ENCODE measurements at places on chromosomes 3 and 15.
A peak's percentile ranks its signal among the peaks of the same experiment; 100 is the strongest.

GRCh38 chr3:132569580-132569979 lies 27.5 kb upstream of the ACKR4 start:
- no peak for DNase-seq

GRCh38 chr15:29091666-29092065 lies 178.0 kb downstream of the NSMCE3 start:
- no peak for DNase-seq

- no peak for DNase-seq
Observed at GRCh38 chr15:63200464-63201249, 11.3 kb downstream of the RAB8B start.

GRCh38 chr15:26893351-26894065 lies 26.6 kb downstream of the GABRA5 start:
- no peak for DNase-seq

DNA sequence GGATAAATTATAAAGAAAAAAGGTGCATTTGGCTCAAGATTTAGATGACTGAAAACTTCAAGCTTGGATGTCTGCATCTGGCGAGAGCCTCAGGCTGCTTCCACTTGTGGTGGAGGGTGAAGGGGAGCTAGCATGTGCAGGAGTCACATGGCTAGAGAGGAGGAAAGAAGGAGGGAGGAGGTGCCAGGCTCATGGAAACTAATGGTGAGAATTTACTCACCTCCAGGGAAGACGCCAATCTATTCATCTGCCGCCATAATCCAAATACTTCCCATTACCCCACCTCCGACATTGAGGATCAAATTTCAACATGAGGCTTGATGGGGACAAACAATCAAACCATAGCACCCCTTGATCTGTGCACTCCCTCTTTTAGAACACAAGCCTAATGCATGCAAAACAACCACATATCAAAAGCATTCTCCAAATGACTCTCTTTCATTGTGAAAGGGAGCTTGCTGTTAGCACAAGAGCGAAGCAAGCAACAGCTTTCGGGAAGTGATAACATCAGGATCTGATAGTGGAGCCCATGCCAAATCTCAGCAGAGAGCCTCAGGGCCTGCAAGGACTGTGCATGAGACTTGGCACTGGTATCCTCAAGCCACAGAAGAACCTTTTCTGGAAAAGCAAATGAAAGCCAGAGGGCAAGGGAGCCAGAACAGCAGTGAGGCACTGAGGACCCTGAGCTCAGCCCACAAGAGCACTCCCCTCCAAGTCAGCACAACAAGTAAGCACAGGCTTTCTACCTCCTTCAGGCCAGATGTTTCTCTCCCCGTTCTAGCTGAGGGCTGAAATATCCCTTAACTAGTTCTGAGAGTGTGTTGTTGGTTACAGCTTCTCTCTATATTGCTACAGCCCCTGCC lies 50.2 kb upstream of the THBS1 start:
- DNase-seq, result no peak

GRCh38 chr3:168624892-168625448 lies 529.2 kb upstream of the GOLIM4 start:
- no peak for DNase-seq

- no peak for DNase-seq
Observed at GRCh38 chr3:150602426-150603152, 532 bp upstream of the SELENOT start.

GRCh38 chr3:170622369-170623159 lies 36.7 kb upstream of the SLC7A14 start:
- DNase-seq, result peak; percentile 84

- peak; percentile 37 for DNase-seq
Observed at GRCh38 chr3:105722943-105723556, 145.8 kb downstream of the CBLB start.

DNA sequence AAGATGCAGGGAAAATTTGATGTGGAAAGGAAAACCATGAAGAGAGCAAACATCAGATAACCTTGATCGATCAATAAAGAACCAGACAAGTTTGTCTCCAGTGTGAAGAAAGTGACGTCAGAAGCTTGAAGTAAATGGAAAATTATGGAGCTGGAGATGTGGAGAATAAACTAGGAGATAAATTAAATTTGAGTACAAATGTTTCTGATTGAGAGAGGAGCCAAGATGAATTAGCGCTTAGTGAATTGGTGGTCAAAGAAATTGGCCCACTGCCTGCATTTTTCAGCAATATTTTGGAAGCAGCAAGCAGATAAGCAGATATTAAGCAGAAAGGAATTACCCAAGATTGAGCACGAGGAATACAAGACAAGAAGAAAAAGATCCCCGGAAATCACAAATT lies 567.3 kb upstream of the ZNF385D start:
- DNase-seq, result no peak

GRCh38 chr15:74541494-74542165 lies 610 bp downstream of the ARID3B start:
- DNase-seq, result peak; percentile 39

GRCh38 chr3:16396202-16396601 lies 117.3 kb downstream of the RFTN1 start:
- DNase-seq, result no peak

DNA sequence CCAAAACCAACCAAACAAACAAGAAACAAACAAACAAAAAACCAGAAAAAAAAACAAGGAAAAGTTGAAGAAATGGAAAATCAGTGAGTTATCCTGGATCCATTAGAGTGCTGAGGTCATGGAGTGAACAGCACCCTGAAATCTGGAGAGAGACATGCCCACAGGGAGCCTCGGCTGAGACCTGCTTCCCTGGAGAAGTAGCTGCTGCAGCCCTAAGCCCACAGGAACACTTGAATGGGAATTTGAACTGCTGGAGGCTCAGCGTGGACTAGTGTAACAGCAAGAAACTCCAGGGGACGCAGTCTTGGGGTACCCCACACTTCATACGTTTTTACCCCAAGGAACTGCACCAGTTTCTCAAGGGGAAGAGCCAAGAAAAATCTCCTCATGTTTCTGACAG lies 144.1 kb upstream of the UBE3A start:
- no peak for DNase-seq

GRCh38 chr15:58590926-58591325 lies 158.6 kb downstream of the ADAM10 start:
- no peak for DNase-seq

- no peak for DNase-seq
Observed at GRCh38 chr15:77737238-77738037, 104.7 kb upstream of the LINGO1 start.

- no peak for DNase-seq
Observed at GRCh38 chr3:40864915-40865314, 334.4 kb upstream of the CTNNB1 start.

DNA sequence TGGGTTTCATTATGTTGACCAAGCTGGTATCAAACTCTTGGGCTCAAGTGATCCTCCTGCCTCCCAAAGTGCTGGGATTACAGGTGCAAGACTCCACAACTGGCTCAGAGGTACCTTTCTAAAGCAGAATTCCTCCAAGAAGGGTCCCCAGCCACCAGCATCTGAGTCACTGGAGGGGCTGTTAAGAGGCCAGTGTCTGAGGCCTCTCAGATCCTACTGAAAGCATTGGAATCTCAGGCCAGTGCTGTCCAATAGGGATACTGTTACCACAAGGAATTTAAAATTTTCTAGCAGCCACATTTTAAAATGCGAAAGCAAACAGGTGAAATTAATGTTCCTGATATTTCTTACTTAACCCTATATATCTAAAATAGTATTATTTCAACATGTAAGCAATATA lies 1.3 kb downstream of the CAV3 start:
- DNase-seq, result no peak

DNA sequence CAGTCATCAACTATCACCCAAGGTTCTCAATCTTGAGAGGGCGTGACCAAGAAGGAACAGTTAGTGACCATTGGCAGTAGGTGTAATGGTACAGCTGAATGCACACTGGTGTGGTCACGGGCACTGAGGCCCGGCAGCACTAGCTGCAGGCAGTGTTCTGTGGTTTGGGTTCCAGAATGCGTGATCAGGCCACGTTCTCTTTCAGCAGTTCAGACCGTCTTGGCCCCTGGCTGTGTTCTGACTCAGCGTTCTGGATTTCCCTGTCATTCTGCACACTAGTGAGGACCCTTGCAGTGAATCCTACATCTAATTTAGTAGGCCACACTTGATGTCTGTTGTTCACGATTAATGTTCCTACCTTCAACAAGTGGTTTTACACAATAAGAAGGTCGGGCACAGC lies 220.5 kb upstream of the SLCO3A1 start:
- DNase-seq, result no peak

- no peak for DNase-seq
Observed at GRCh38 chr3:147387291-147387884, 19.0 kb downstream of the ZIC4 start.

GRCh38 chr3:84881288-84881687 lies 77.5 kb upstream of the CADM2 start:
- DNase-seq, result no peak

DNA sequence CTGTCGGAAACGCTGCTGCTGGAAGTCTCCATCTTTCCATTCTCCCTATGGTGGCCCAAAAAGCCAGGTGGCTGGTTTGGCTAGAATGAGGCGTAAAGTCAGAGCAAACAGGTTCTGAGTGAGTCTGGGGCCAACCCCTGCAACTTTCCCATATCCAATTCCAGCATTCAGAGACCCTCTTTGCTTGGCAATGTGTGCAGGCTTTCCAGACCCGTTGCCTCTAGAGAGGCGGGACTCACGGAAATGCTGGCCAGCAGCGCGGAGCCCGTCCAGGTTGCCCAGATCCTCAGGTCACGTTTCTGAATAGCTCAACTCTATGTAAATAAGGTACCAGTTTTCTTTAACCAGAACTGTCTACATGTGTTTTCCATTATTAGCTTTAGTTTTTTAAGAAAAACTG lies 68.0 kb downstream of the VGLL4 start:
- DNase-seq, result no peak

- DNase-seq, result no peak
Observed at GRCh38 chr3:48429960-48430707, at the start of gene PLXNB1. PLXNB1 (minus strand) TSS chr3:48430086; CDS start chr3:48424611, 5,475 bp downstream.

- DNase-seq, result no peak
Observed at GRCh38 chr15:62734706-62735105, 307.8 kb upstream of the TPM1 start.

DNA sequence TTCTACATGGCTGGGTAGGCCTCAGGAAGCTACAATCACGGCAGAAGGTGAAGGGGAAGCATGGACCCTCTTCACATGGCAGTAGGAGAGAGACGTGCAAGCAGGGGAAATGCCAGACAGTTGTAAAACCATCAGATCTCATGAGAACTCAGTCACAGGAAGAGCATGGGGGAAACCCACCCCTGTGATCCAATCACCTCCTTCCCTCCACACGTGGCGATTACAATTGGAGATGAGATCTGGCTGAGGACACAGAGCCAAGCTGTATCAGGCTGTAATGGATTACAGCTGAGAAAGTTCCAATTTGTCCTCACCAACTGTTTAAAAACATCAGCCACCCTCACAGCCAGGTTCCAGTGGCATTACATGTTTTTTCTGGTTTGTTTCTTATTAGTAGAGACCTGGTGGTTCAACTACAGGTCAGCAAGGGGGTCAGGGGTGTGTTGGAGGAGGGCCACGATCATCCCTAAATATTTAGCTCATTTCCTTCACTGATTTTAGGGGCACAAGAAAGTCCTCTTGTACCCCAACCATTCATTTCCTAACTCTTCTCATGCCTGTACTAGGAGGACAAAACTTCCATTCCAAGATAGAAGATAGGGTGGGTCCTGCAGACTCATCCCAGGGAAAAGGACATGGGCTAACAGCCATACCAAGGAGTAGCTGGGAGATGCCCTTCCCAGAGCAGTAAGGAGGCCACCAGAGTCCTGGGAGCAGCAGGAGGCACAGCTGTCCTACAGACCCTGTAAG lies 54.4 kb downstream of the ANXA2 start:
- DNase-seq, result no peak

DNA sequence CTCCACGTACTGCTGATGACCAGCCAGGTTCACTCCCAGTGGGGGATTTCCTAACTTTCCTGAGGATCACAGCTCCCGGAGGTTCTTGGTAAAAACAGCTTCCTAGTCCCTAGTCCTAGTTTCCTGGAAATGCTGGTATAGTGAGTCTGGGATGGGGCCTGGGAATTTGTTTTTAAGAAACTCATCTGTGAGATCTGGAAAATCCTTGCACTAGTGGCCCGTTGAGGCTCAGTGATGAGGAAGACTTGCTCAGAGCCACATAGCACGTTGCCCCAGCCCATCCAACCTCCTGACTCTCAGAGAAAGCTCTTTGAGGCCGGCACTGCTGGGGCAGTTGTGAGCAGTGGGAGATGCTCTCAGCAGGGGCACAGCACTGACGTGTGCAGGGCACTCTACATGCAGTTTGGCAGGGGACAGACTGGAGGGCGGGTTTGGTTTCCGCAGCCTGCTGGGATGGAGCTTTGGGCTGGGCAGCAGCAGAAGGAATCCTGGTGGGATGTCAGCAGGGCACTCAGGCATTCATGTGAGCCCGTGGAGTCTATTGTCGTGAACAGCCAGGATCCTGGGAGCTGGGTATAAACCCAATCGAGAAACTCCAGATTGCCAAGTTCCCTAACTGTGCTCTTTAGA lies 31.6 kb downstream of the SAXO2 start:
- no peak for DNase-seq

DNA sequence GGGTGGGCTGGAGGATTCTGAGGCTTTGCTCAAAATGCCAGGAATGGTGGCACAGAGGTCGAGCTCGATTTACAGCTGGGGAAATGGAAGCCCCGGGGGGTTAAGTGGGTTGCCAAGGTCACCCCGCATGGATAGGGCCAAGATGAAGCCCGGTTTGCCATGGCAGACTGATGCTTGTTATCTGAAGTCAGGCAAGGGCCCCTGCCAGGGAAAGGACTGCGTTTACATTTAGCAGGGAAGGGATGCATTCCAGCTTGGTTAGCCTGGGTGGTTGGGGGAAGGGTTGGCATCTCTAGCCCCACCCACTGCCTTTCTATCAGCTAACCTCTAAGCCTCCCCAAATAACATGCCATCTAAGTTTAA lies 79.0 kb downstream of the RPLP1 start:
- no peak for DNase-seq

GRCh38 chr3:37986479-37987314 lies 3.9 kb upstream of the VILL start:
- DNase-seq, result no peak

DNA sequence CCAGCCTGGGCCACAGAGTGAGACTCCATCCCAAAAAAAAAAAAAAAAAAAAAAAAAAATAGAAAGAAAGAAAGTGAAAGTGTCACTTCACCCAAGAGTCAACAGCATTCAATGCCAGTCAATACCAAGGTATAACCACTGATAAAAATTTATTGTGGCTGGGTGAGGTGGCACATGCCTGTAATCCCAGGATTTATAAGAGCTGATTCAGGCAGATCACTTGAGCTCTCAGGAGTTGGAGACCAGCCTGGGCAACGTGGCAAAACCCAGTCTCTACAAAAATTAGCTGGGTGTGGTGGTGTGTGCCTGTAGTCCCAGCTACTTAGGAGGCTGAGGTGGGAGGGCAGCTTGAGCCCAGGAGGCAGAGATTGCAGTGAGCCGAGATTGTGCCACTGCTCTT lies 46.5 kb upstream of the PIK3CB start:
- DNase-seq, result no peak

Measured in globus pallidus (tissue), 1 donor.